ENCODE measurements at places on chromosomes 2 and 18.

DNA sequence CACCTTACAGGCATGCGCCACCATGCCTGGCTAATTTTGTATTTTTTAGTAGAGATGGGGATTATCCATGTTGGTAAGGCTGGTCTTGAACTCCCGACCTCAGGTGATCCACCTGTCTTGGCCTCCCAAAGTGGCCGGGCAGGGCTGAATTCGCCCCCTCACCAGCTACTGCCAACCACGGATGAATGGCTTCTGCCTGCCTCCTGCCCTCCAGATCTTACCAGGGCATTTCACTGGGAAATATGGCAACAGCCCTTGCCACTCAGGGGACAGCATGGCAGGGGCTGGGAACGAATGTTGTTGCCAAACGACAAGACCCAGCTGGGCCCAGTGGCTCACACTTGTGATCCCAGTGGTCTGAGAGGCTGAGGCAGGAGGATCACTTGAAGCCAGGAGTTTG is 1.8 kb upstream of the ALPP start:
- DNase-seq = no peak

GRCh38 chr2:124476291-124476690 is 451.2 kb downstream of the CNTNAP5 start:
- no peak for DNase-seq

DNA sequence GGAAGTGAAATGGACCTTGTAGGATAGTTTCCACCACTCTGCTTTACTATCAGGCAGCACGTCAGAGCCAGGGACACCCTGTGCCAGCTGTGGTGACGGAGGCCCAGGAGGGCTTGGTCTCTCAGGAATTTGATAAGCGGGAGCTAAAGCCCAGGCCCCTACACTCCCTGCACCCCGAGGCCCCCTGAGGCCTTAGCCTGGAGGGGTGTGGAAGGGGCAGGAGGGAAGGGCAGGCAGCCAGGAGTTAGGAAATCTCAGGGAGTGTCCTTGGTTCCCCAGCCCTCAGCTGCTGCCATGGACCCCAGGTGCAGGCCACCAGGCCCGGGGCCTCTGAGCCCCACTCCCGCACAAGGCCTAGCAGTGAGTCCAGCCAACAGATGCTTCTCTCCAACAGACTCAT is 38.2 kb downstream of the PDIA6 start:
- no peak for DNase-seq

DNA sequence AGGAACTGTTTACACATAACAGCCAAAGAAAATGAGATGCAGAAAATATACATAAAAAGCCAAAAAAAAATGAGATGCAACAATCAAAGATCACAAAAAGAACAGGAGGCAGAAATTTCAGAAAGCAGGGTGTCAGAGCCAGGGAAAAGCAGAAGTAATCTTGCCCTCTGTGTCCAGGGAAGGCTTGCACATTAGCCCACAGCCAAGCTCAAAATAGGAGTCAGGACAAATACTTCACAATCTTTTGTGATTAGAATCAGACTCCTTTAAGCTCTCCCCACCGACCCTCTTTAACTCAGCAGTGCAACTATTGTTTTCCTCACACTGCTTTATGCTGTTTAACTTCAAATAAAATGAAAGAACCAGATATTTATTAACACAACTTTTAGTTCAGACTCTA is 34.6 kb downstream of the IAH1 start:
- no peak for DNase-seq

- no peak for DNase-seq
Observed at GRCh38 chr2:108315444-108315934, 26.8 kb downstream of the SULT1C2 start.

- DNase-seq = no peak
Observed at GRCh38 chr2:85369500-85369899, 14.9 kb downstream of the ELMOD3 start.

DNA sequence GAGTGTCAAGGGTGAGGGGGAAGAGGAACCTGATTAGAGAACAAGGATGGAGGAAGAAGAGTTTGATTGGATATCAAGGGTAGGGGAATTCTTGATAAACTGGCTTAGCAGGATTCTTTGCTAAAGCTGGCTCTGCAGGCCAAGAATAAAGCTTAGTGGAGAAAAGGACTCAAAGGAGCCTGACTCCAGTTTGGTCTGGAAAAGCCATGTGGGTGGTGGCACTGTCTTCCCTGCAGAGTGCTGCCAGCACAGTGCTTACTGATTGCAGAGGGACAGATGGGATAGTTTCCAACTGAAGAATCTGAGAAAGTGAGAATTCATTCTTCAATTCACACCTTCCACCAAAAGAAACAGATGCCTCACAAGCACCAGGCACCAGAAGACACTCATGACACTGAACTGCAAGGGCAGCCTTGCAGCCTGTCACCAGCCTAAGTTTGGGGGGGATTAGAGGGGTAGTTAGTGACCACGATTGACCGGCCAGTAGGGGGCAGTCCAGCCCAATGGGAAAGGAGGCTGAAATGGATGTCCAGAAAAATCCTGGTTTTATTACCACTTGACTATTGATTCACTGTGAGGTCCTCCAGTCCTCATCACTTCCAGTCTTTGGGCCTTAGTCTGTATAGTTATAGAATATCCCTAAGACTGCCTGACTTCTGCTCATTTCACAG is 334.5 kb downstream of the SMAD2 start:
- no peak for DNase-seq

DNA sequence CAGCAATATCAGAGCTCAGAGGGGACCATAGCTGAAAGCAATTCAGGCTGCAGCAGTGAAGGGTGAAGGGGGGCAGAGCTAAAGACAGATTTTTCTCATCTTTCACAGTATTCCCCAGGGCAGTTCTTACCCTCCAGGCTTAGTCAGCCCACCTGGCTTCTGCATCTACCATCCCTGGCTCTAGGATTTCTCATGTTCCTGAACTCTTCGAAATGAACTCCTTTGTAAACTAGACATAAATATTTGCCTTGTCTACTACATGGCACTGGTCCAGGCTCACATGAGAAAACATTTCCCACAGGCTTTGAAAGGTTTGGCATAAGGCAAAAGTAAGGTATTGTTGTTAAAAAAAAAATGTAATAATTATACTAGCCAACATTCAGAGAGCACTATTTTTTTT is 23.6 kb upstream of the NEB start:
- DNase-seq = no peak

DNA sequence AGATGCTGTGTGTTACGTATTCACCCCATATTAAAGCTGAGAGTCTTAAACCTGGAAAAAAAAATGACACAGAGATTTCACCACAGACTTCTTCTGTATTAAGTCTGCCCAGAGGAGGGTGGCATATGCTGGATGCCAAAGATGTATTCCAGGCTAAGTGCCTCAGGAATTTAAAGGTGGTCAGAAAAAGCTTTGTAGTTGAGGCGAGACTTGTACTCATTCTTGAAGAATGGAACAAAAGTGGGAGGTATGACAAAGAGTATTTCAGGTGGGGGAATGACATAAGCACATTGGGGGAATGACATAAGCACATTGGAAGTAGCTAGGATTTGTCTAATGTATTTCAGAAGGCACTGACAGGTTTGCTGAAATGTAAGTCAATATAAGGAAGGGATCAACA is 98.6 kb downstream of the BABAM2 start:
- DNase-seq = no peak

DNA sequence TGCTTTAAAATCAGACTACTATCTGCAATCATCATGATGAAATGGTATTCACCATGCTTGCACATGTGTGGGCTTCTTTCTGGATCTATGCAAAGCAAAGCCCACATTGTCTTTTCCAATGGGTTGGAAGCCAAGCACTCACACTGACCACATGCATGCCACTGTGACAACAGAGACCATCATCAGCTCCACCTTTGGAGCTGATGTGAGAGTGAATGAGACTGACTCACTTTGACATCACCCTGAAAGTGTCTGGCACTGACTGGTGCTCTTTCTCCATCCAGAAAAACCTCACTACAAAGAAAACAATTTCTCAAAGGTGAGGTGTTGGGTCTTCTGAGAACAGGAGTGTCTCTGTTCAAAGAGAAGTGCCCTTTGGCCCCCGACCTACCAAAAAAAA is 4.7 kb downstream of the MYO5B start:
- DNase-seq = no peak

DNA sequence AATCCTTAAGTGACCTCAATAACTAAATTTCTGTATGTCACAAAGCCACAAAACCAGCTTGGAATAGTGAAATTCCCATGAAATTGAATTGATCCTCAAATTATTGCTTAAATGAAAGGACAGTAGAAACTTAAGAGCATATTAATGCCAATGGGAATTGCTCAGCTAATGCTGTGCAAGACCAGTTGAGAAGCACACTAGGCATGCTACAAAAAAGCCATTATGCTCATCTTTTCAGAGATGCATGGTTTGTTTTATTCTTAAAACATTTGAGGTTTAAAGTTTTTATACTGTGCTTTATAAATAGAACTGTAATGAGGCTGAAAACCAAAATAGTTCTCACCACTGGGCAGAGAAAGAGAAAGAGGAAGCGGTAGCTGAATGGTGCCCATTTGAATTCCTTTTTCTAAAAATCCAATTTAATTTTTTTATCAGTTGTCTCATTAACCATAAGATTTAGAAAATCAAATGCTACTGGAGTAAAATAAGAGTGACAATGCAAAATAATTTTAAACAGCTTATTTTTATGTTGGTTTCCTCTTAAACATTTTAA is 98.6 kb downstream of the LNPK start:
- no peak for DNase-seq

- DNase-seq = no peak
Observed at GRCh38 chr2:205643391-205643885, 38.9 kb upstream of the NRP2 start.

GRCh38 chr18:61589724-61590065 is 256.5 kb downstream of the CDH20 start:
- DNase-seq = no peak

DNA sequence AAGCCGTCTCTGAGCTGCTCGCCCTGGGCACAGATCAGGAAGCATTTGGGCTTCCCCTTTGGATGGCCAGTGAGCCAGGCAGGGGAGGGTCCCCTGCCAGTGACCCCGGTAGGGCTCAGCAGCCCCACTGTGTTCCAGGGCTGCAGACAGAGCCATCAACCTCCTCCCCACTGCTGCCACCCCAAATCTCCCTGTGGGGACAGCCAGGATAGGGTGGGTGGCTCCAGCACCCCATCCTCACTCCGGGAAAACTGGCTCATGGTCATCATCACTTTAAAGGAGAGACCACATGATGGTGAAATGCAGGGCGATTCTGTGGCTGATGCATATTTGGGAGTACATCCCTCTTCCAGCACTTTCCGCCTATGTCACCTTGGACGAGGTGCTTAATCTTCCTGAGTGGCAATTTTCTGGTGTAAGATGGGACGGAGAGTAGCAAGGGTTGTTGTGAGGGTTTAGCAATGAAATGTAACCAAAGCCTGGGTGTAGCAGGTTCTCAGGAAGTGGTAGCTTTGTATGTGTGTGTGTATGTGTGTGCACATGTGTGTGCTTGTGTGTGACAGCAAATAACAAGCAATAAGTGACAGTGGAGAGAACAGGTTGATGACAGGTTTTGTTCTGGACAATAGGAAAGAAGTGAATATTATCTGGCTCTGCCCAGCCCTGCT is 61.8 kb downstream of the ACAA2 start:
- DNase-seq = no peak

- DNase-seq = no peak
Observed at GRCh38 chr18:22167091-22167470, 2.3 kb upstream of the GATA6 start.

GRCh38 chr2:64655018-64655664 is 1.4 kb upstream of the SERTAD2 start:
- DNase-seq = peak; percentile 37

GRCh38 chr2:12504443-12504842 is 212.3 kb upstream of the TRIB2 start:
- DNase-seq = peak; percentile 49

DNA sequence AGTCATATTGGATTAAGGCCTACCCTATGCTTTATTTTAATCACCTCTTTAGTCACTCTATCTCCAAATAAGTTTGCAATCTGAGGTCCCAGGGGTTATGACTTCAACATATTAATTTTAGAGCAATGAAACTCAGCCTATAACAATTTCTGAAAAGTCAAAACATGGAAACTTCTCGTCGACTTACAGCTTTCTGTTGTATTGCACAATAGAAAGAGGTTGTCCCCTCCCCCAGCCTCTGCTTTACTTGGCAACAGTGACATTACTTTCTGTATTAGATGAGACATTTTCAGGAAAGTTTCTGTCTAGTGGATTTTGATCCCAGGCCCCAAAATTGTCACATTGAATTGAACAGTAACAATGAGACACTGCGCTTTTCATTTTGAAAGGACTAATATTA is 326.4 kb downstream of the THSD7B start:
- no peak for DNase-seq

- no peak for DNase-seq
Observed at GRCh38 chr18:13614641-13615288, 111.6 kb downstream of the FAM210A start.

GRCh38 chr2:192029089-192029488 is 165.6 kb downstream of the TMEFF2 start:
- DNase-seq = no peak

Data from stimulated activated naive CD4-positive, alpha-beta T cell treated with Interleukin-2 at 50 U/mL for 16 hours (primary cell).